ENCODE measurements at places on chromosomes 12 and 14. TPM values are rescaled to one million over a fixed set of nuclear protein-coding genes. Genes with fewer than 3 reads are reported as not detected.
A peak's percentile ranks its signal among the peaks of the same experiment; 100 is the strongest.

CIROP gene
- not detected for total RNA-seq

- no peak for DNase-seq
- H3K4me1 ChIP-seq = no peaks in the 10 kb centered on the region
- H3K27me3 ChIP-seq = no peaks in the 10 kb centered on the region
- no peak overlapping the region for H3K4me3 ChIP-seq
Measured at GRCh38 chr14:85590784-85591183, 60.8 kb downstream of the FLRT2 start.

DNA sequence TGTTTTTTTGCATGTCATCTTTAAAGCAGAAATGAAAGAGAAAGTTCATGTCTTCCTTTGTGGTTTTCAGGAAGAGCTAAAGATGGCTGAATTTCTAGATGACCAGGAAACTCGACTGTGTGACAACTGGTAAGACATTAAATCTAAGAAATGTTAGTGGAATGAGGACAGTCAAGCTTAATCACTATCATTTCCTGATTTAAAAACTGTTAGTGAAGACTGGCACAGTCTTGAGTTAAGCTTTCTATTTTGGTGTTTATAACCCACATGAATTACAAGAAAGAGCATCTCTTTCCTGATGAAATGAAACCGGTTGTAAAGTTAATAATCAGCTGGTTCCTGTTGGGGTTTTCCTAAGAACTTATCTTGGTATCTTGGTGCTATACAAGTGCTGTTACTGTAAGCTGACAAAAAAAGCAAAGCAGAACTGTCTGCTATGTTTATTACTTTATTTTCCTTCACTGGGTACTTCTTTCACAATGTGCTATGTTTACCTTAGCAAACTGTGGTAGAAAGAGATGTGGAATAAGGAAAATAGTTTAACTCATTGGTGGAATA, 5.2 kb downstream of the TRAFD1 start:
- H3K27me3 ChIP-seq = no peaks in the 10 kb centered on the region
- H3K36me3 ChIP-seq = peaks cover 10% of the 10 kb centered on the region
- peaks cover 68% of the 10 kb centered on the region for H3K4me1 ChIP-seq
- no peak for DNase-seq

GRCh38 chr12:45426294-45426693, 210.4 kb downstream of the ANO6 start:
- H3K27ac ChIP-seq = no peak overlapping the region
- no peaks in the 10 kb centered on the region for H3K27me3 ChIP-seq
- H3K4me1 ChIP-seq = no peaks in the 10 kb centered on the region
- no peak for DNase-seq
- H3K4me3 ChIP-seq = no peak overlapping the region

DNA sequence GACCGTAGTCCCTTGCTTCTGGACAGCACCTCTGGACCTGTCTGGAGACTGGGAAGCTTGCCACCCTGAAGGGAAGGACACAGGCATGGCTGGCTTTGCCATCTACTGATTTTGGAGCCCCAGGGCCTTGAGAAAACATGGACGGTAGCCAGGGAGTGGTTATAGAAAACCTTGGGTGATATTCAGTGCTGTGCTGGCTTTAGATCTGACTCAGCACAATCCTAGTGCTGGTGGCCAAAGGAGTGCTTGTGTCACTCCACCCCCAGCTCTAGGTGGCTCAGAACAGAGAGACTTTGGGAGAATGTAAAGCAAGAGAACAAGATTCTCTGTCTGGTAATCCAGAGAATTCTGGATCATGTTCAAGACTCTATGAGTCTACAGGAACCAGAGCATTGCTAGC, 214.5 kb upstream of the IGF1 start:
- H3K27ac ChIP-seq = no peak overlapping the region
- no peaks in the 10 kb centered on the region for H3K4me1 ChIP-seq
- no peaks in the 10 kb centered on the region for H3K36me3 ChIP-seq
- no peak overlapping the region for H3K4me3 ChIP-seq
- H3K27me3 ChIP-seq = no peaks in the 10 kb centered on the region
- DNase-seq = no peak

TMTC2 gene
- 27.5 TPM for total RNA-seq

GUCY2C gene
- not detected for total RNA-seq

- no peaks in the 10 kb centered on the region for H3K36me3 ChIP-seq
- DNase-seq = no peak
- no peak overlapping the region for H3K4me3 ChIP-seq
Measured at GRCh38 chr12:70557583-70558191, 79.5 kb downstream of the PTPRB start.

GRCh38 chr12:8453021-8453513, 2.7 kb upstream of the CLEC6A start:
- no peaks in the 10 kb centered on the region for H3K4me1 ChIP-seq
- no peaks in the 10 kb centered on the region for H3K36me3 ChIP-seq
- DNase-seq = peak; percentile 51
- H3K27ac ChIP-seq = no peak overlapping the region
- no peaks in the 10 kb centered on the region for H3K27me3 ChIP-seq

- H3K4me3 ChIP-seq = no peak overlapping the region
- H3K27ac ChIP-seq = no peak overlapping the region
- H3K27me3 ChIP-seq = no peaks in the 10 kb centered on the region
Measured at GRCh38 chr14:88303041-88303440, 20.0 kb downstream of the KCNK10 start.

DNA sequence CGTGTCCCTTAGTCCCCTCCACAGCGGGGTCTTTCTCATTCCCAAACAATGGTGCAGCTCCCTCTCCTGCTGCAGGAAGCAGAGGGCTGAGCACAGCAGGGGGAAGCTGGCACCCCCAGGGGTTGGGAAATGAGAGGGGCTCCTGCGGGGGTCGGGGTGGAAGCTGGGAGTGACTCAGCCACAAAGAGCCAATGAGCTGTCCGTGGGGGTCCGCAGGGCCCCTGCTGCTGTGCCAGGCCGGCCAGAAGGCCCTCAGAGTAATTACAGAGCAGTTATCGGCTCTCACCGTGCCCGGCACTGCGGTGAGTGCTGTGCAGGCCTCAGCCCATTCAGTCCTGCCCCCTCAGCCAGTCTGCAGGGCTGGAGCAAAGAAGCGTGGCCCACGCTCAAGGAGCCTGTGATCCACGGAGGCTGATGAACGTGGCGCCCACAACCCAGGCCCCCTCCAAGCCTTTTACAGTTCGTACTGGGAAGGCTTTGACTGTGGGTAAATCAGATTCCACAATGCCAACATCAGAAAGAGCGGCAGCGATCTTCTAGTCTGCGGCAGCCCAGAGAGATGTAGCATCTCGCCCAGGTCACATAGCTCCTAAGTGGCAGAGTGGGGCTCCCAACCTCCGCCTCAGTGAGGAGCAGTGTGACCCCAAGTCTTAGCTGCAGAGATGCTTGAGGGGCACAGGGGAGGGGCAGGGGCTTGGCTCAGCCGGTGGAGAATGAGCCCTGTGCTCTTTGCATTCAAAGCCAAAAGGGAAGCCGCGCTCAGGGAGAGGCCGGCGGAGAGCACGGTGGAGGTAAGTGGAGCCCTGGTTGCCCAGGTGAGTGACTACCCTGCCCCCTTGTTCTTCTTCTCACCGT, 43.4 kb downstream of the SLC6A12 start:
- H3K27ac ChIP-seq = no peak overlapping the region
- no peak for DNase-seq
- H3K4me1 ChIP-seq = no peaks in the 10 kb centered on the region
- no peaks in the 10 kb centered on the region for H3K36me3 ChIP-seq
- no peaks in the 10 kb centered on the region for H3K27me3 ChIP-seq

- no peak overlapping the region for H3K4me3 ChIP-seq
- no peaks in the 10 kb centered on the region for H3K27me3 ChIP-seq
- no peaks in the 10 kb centered on the region for H3K4me1 ChIP-seq
- no peak overlapping the region for H3K27ac ChIP-seq
Measured at GRCh38 chr12:26713885-26714383, 119.1 kb downstream of the ITPR2 start.

DNA sequence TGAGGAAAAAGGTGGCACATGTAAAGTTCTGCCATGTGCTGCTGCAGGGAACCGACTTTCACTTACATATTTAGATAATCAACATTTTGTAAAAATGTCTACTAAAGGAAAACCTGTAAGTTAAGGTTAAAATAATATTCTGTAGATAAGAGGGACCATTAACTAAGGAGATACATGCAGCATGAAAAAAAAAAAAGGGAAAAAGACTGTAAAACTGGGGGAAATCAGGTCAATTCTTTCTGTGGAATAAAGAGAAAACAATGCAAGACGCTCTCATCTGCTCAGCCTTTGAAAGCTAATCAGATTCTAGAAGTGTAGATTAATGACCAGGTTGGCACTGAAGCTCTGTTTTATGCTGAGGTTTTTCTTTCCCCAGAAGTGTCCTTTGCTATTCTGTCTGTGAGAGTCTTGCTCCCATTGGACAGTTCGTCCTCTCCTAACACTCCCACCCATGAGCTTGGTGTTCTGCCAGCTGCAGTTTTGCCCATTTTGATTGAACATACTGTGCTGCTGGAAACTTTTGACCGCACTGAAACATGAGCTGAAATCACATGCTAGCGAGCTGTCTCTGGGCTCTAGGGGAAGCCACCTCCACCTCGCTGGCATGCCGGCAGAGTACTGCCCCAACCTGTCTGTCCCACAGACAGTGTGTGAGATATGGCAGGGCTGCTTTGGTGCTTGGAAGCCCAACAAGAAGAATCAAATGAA, 39.7 kb downstream of the PPTC7 start:
- H3K27ac ChIP-seq = peak overlapping the region; percentile 73
- DNase-seq = peak; percentile 90
- peaks cover 44% of the 10 kb centered on the region for H3K4me1 ChIP-seq
- no peak overlapping the region for H3K4me3 ChIP-seq
- H3K27me3 ChIP-seq = no peaks in the 10 kb centered on the region
- H3K36me3 ChIP-seq = no peaks in the 10 kb centered on the region

DNA sequence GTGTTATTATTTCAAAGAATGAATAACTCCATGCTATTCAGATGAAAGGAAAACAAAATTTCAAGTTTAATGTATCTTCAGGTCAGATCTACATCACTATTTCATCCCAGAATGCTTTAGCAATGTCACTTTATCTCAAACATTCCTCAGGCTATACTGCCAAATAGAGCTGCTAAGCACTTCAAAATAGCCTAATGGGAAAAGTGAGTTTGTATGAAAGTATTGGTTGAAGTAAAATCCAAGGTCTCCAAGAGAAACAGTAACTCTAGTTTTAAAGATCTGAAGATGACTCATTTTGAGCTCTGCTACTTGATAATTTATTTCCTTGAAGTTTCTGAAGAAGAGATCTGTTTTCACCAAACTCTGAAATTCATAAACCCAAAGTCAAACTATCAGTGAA, 466.2 kb upstream of the FOXG1 start:
- no peak overlapping the region for H3K27ac ChIP-seq
- no peaks in the 10 kb centered on the region for H3K27me3 ChIP-seq
- H3K4me3 ChIP-seq = no peak overlapping the region
- no peaks in the 10 kb centered on the region for H3K4me1 ChIP-seq
- no peaks in the 10 kb centered on the region for H3K36me3 ChIP-seq

DNA sequence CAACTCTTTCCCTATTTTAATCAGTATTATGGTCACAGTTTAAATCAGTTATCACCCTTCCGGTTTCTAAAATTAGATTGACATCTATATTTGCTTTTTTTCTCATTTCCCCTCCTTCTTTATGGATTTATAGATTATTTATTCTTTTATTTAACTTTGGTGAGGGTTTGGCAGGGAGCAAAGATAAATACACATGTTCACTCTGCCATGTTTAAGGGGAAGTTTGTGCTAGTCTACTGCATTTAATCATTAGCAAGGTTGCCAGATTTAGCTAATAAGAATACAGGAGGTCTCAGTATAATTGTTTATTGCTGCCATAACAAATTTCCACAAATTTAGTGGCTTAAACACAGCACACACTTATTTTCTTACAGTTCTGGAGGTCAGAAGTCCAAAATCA, 204.0 kb upstream of the BTG1 start:
- H3K27me3 ChIP-seq = no peaks in the 10 kb centered on the region
- no peak for DNase-seq
- H3K27ac ChIP-seq = no peak overlapping the region
- no peaks in the 10 kb centered on the region for H3K36me3 ChIP-seq
- no peaks in the 10 kb centered on the region for H3K4me1 ChIP-seq

- H3K27ac ChIP-seq = no peak overlapping the region
- no peaks in the 10 kb centered on the region for H3K4me1 ChIP-seq
- no peak for DNase-seq
- H3K27me3 ChIP-seq = no peaks in the 10 kb centered on the region
- H3K4me3 ChIP-seq = no peak overlapping the region
Measured at GRCh38 chr14:51167587-51168214, 72.3 kb upstream of the TMX1 start.

GRCh38 chr12:82182601-82183190, 175.5 kb downstream of the CCDC59 start:
- no peaks in the 10 kb centered on the region for H3K27me3 ChIP-seq
- H3K4me1 ChIP-seq = no peaks in the 10 kb centered on the region
- no peak for DNase-seq
- no peaks in the 10 kb centered on the region for H3K36me3 ChIP-seq
- H3K4me3 ChIP-seq = no peak overlapping the region

ATN1 gene
- 301 TPM for total RNA-seq

GRCh38 chr12:94829552-94829951, 173.9 kb downstream of the NDUFA12 start:
- H3K27ac ChIP-seq = no peak overlapping the region
- no peak overlapping the region for H3K4me3 ChIP-seq
- H3K36me3 ChIP-seq = no peaks in the 10 kb centered on the region
- no peaks in the 10 kb centered on the region for H3K27me3 ChIP-seq
- DNase-seq = no peak

DNA sequence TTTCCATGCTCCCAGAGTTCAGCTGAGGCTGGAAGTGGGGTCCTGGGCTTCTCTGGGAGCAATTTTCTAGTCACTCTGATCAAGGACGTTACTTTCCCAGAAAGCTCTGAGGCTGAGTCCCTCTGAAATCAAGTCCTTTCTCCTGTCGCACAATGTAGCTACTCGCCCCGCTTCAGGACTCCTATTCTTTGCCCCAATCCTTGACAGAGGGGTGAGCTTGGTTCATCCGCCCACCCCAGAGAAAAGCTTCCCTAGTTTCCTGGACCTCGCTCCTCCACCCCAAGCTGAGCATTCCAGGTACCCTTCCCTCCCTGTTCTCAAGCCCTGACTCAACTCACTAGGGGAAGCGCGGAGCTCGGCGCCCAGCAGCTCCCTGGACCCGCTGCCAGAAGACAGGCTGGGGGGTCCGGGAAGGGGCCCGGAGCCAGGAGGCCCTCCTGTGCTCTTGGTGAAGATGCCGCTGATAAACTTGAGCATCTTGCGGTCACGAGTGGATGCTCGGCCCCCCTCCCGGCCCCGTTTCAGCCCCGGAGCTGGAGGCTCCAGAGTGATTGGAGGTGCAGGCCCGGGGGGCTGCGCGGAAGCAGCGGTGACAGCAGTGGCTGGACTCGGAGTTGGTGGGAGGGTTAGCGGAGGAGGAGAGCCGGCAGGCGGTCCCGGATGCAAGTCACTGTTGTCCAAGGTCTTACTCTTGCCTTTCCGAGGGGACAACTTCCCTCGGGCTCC, 1.6 kb downstream of the AGAP2 start:
- peaks cover 26% of the 10 kb centered on the region for H3K4me1 ChIP-seq
- no peak for DNase-seq
- H3K27me3 ChIP-seq = peaks cover 36% of the 10 kb centered on the region
- peaks cover 4% of the 10 kb centered on the region for H3K36me3 ChIP-seq

IGF1 gene
- 23.9 TPM for total RNA-seq

DNA sequence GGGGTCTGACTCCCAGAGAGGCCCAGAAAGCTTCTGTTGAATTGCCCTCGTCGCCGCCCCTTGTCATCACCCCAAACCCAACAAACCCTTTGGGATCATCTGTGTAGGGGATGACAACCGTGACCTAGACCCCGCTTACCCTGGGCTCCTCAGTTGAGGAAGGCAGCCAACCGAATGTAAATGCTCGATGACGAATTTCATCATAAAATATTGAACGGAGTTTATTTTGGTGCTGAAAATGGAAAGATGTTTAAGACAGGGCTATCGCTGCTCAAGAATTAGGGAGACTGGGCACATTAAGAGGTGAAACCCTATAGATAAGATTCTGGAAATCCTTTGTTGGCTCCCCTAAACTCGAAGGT, 512 bp downstream of the ACTR10 start:
- H3K27ac ChIP-seq = peak overlapping the region; percentile 95
- no peak for DNase-seq
- peak overlapping the region; percentile 90 for H3K4me3 ChIP-seq
- no peaks in the 10 kb centered on the region for H3K27me3 ChIP-seq
- no peaks in the 10 kb centered on the region for H3K36me3 ChIP-seq
